ENCODE measurements at places on chromosomes 1 and 21.

DNA sequence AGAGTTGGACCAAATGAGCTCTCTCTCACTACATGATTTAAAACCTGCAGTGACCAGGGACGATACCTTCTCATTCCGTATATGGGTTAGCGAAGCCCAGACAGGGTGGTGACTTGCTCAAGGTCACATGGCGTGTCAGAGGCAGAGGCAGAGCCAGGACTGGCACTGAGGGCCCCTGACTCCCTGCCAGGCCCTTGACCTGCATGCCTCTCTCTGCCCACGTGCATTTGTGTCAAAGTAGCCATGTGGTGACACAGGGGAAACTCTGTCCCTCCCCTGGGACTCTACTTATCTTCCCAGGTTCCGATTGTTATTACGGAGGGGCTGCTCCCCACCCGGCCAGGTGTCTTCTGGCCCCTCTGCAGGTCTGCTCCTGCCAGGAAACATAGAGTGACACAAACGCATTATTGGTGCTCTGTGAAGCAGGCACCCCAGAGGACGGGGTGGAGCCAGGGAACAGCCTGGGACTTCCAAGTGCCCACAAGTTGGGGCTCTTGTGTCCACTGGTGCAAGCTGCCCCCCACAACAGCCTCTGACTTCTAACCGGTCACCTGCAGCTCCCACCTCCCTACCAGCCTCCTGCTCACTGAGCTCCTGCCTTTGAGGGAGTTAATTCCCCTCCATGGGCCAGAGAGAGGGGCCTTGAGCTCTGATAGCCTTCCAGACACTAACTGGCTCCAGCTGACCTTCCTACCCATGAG is 7.3 kb upstream of the TINAGL1 start:
- no peak for DNase-seq

DNA sequence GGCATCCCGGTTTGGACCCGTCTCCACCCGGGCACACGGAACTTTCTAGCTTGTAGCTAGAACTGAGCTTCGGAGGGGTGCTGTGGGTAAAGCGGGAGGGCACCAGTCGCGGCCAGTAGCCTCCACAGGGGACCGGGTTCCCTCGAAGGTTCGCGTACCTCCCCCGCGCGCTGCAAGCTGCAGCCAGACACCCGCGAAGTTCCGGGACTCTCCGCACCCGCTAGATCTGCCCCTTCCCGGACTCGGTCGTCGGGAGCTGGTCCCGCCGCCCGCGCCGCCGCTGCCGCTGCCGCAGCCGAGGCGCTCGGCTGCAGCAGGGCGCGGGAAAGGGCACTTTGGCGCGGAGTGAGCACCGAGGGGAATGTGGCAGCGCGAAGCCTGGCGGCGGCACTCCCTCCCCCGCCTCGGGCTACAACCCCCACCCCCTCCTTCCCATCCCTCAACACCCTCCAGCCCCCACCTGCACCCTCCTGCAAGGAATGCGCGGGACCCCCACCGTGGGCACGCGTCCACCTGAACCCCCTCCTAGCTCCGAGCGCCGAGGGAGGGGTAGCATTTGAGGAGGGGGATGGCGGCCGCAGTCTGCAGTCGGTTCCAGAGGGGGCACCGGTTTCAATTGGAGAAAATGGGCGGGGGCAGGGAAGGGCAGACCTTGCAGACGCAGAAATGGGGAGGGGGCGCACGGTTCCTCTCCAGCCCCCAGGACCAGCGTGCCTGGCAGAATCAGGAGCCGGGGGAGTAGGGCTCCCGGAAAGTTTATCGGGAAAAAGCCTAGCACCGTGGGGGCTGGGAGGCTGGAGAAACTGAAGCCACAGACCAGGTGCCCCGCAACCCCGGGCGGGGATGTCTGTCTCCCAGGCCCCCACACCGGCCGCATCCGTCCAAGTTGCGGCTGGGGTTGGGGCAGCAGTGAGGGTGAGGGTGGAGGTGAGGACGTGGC is 968 bp downstream of the CSMD2 start:
- no peak for DNase-seq

DNA sequence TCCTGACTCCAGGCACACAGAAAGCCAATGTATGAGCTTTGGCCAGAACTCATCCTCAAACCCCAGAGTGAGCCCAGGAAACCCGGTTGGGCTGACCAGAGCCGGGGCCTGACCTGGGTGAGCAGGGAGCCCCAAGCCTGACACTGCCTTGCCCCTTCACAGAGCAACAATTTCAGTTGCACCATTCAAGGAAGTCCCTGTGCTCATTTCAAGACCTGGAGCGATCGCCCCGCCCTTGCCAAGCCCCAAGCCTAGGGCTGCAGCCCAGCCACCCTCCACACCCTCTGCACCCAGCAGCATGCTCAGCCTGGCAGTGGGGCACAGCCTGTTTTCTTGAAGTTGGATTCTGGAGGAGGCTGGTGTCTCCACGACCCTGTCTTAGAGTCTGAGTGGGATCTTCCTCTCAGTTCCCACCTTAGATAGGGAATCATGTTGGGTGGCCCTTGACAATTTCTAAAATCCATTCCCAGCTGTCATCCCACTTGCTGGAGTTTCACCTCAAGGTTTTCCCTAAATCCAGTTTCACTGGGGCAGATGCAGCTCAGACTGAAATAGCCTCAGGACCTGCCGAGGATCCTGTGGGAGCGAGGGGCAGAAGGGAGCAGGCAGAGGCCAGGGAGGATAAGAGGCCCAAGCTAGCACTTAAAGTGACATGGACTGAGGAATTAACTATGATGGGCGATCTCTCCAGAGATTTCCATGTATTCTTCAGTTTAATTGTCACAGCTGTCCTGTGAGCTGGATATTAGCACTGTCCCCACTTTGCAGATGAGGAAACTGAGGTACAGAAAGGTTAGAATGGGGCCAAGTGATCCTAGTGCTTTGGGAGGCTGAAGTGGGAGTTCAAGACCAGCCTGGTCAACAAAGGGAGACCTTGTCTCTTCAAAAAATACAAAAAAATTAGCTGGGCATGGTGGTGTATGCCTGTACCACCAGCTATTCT is 2.5 kb downstream of the NBL1 start:
- no peak for DNase-seq

DNA sequence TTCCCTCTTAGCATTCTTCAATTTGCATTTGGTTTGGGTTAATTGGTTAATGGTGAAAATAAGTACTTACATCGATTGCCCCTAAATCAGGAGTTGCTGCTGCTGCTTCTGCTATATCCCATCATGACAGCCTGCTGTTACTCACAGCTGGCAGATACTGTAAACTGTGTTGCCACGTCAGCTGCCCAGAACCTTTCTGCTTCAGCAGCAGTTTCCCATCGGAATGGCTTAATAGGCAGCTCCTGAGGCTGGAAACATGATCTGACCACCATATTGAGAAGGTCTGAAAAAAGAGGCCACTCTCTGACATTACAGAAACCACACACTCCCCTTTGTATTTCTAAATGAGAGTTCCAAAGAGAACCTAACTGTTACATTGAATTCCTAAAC is 14.3 kb upstream of the SEC16B start:
- DNase-seq, result no peak

DNA sequence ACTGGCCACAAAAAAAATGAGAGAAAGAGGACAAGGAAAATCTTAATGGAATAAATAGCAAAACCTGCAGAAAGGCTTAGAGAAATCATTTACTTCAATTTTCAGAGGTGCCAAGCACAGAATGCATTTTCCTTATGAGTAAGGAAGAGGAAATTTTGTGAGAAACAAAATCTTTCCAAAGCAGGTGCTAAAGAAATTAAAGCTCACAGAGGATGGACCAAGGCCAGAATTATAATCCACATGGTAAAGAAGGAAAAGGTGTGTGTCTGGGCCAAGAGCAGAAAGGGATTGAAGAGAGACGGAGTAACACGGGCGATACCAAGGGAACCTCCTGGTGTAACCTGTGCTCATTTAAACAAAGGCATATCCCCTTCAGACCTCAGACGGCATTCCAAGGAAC is 340.0 kb upstream of the NFIA start:
- DNase-seq, result no peak

DNA sequence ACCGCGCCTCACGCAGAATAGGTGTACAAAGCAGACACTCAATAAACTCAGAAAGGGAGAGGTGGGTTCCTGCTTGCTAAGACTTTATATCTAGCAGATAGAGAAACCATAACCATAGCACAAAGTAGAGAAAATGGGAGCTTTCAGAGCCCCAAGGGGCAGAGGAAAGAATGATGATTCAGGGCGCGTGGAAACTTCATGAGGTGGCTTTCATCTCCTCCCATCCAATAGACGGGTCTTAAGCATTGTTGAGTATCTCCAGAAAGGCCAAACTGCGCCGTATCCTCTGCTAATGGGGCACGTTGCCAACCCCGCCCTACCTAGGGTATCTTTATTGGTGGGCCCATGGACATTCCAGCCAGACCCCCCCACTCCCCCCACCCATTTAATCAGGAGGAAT is 778 bp upstream of the MIXL1 start:
- DNase-seq, result no peak

- DNase-seq, result peak; percentile 17
Observed at GRCh38 chr1:214901718-214902117, 180.8 kb upstream of the KCNK2 start.

GRCh38 chr1:206005778-206006180 is 2.6 kb upstream of the RAB7B start:
- DNase-seq, result no peak

DNA sequence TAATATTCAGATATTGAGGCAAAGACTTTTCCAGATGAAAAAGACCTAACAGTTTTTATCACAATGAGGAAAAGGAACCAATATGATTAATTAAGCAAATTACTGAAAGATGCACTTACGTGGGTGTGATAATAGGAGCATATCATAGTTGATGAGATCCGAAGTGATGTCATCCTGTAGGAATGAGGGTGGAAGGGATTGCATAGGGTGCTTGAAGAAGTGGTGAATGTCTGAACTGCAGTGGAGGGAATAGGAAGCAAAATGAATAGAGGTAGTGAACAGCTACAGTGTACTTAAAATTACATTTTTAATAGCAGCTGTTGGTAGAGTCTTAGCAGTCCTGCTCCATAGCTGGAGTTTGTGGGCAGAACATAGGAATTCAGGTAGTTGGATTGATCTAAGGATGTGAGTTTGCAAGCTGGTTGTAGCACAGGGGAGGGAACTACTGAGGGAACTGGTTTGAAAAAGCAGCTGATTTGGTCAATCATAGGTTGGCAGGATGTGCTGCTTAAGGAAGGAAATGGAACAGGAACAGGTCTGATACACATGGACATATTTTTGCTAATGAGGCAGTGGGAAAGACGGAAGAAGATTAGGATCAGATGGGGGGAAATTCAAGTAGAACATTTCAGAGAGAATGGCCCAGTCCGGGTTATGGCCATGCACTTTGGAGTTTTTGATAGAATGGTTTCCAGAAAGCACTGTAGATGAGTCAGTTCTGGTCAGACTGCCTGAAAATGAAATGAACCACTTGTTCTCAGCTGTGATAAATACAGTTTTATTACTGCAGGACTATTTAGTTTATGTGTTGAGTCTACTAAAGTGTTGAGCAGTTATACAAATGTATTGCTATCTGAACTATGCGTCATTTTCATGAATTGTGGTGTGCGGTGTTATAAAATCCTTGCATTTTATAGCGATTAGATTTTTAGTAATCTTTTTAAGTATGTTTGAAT is 155.8 kb downstream of the RYR2 start:
- DNase-seq, result no peak

- DNase-seq, result peak; percentile 81
Observed at GRCh38 chr1:20574686-20575540, 14.0 kb upstream of the CDA start.

- no peak for DNase-seq
Observed at GRCh38 chr21:17779496-17779895, 39.7 kb downstream of the C21orf91 start.

DNA sequence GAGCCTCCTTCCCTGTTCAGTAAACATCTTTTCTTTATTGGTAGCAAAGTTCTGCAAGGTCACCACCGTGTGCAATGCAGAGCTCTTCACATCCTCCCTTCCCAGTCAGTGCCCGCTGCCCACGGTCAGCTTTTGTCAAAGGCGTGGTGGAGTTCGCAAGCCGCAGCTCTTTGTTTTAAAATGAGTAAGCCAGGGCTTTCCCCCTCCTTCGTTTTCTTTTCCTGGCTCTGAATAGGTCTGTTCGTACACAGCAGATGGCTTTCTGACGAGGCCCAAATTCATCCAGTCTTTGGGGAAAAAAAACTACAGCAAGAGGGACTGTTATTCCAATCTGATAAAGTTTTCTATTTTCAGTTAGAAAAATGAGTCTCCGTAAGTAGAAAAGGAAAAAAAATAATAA is 153.2 kb downstream of the LRIG2 start:
- no peak for DNase-seq

GRCh38 chr1:19311503-19311930 is 427 bp downstream of the AKR7A2 start:
- DNase-seq, result peak; percentile 20

DNA sequence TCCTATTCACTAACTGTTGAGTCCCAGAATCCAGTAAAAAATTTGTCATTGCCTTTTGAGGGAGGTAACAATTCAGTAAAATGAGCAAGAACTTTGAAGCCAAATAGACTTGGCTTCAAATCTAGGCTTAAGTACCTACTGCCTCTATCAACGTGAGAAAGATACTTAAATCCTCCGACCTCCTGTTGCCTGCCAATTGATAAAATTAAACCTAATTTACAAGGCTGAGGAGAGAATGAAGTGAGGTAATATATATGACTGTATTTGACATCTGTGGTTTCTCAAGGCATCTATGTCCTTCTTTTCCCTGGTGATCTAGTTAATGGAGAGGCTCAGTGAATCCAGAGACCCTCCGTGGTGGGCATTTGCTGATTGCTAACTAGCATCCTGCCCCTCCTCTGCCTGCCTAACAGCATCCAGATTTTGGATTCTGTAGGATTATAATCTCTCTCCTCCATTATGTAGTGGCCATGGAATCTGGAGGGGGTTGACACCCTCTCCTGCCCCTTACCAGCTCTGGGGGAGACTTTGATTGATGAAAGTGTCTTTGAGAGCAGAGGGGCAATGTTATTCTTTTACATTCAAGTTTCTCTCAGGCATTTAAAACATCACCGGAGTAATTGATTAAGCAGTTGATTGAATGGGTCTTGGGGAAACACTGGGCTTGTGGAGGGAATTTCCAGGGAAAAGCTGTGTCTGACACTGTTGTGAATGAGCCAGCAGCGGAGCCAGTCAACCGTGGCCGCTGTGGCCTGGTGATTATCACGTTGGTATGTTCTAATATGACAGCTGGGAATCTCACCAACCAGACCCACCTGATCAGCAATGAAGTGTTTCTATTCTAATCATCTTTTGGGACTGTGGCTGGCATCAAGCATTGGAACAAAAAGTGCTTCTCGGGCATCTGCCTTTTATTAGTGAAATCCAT is 140.7 kb upstream of the FAM78B start:
- no peak for DNase-seq

- DNase-seq, result no peak
Observed at GRCh38 chr1:108082738-108083562, 117.2 kb downstream of the SLC25A24 start.

- DNase-seq, result no peak
Observed at GRCh38 chr1:10155087-10155712, 55.2 kb upstream of the KIF1B start.

Measured in HTR-8/SVneo (cell line).